ENCODE measurements at places on chromosomes 16 and 17. TPM values are rescaled to one million over a fixed set of nuclear protein-coding genes. Genes with fewer than 3 reads are reported as not detected.

The DRC7 gene
- total RNA-seq, result not detected

The PERCC1 gene
- total RNA-seq, result not detected

The PLA2G10 gene
- total RNA-seq, result 0.37 TPM

The ERI2 gene
- total RNA-seq, result 14.1 TPM

The DLX4 gene
- 1.4 TPM for total RNA-seq

The ABCA9 gene
- total RNA-seq, result not detected

The ALDOA gene
- total RNA-seq, result 1,736 TPM

The CARD14 gene
- 0.22 TPM for total RNA-seq

The CCDC92B gene
- total RNA-seq, result 0.14 TPM

The C17orf100 gene
- 3.0 TPM for total RNA-seq

The KRT9 gene
- total RNA-seq, result not detected

The AOC2 gene
- total RNA-seq, result 2.3 TPM

The KRTAP4-5 gene
- not detected for total RNA-seq

The EME1 gene
- 13.8 TPM for total RNA-seq

The RMI2 gene
- 29.5 TPM for total RNA-seq

The ADAD2 gene
- total RNA-seq, result not detected

The SLC4A1 gene
- total RNA-seq, result 0.02 TPM

The SLC9A5 gene
- total RNA-seq, result 1.6 TPM

The AOC3 gene
- 0.86 TPM for total RNA-seq

The PIRT gene
- total RNA-seq, result not detected

The CDK3 gene
- total RNA-seq, result 1.3 TPM

The ASB16 gene
- total RNA-seq, result not detected

The FOXN1 gene
- 0.02 TPM for total RNA-seq

The CLEC3A gene
- not detected for total RNA-seq

The PDP2 gene
- 7.0 TPM for total RNA-seq

The IL17C gene
- total RNA-seq, result not detected

The ZNF469 gene
- total RNA-seq, result 8.0 TPM

The GAS2L2 gene
- total RNA-seq, result 0.13 TPM

The CPHXL2 gene
- total RNA-seq, result not detected

The GNGT2 gene
- total RNA-seq, result 0.72 TPM

The PPP1R27 gene
- total RNA-seq, result 0.27 TPM

The KCNJ18 gene
- not detected for total RNA-seq

The KAT2A gene
- 29.1 TPM for total RNA-seq

The CD300H gene
- 0.17 TPM for total RNA-seq

The SSTR5 gene
- 0.30 TPM for total RNA-seq

The TMEM100 gene
- total RNA-seq, result 0.07 TPM

The KIF2B gene
- total RNA-seq, result not detected

The FOXC2 gene
- 5.6 TPM for total RNA-seq

The HP gene
- total RNA-seq, result not detected

The MMP25 gene
- total RNA-seq, result 1.4 TPM

The HOXB2 gene
- total RNA-seq, result 0.34 TPM

The IL32 gene
- total RNA-seq, result 31.3 TPM

The CCL4 gene
- 0.29 TPM for total RNA-seq

The SUMO2 gene
- total RNA-seq, result 425 TPM

The TBC1D3I gene
- not detected for total RNA-seq
